ENCODE measurements at places on chromosomes 6 and 20. TPM values are rescaled to one million over a fixed set of nuclear protein-coding genes. Genes with fewer than 3 reads are reported as not detected.

- peak; percentile 64 for DNase-seq
Observed at GRCh38 chr20:4014031-4014474, 1.3 kb downstream of the RNF24 start.

DNA sequence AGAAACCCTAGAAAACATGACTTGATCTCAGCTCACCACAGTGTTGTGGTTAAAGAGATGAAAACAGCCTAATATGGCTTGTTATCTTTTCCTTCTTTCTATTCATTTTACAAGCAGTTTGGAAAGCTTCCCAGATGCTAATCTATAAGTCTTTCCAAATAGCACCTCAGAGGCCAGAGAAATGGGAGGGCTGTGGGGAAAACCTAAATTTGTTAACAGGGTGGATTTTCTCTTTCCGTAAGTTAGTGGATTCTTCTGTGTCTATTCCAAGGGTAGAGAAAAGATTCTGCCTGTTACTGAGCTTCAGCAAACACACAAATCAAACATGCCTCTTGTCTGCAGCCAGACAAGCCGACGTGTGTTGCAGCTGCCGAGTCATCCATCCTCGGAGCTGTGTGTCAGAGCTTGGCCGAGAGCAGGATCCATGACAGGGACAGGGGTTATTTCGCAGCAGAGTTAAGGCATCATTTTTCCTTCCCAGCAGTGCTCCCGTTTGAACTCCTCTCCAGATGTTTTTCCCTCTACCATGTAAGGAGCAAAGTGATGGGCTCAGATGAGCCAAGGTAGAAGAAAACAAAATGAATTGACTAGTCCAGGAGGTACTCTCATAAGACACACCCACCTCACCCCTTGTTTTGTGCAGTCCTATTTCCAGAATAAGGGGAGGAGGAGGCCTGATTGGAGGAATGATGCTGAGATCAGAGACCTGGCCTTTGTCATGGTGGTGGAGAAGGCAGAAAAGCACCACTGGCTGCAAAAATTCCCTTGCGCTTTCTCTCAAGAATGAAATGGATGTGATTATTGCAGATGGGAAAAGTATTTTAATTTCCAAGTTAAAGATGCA is 560.0 kb downstream of the C6orf118 start:
- DNase-seq = no peak

GRCh38 chr6:170388113-170388512 is 81.6 kb downstream of the FAM120B start:
- DNase-seq = no peak

DNA sequence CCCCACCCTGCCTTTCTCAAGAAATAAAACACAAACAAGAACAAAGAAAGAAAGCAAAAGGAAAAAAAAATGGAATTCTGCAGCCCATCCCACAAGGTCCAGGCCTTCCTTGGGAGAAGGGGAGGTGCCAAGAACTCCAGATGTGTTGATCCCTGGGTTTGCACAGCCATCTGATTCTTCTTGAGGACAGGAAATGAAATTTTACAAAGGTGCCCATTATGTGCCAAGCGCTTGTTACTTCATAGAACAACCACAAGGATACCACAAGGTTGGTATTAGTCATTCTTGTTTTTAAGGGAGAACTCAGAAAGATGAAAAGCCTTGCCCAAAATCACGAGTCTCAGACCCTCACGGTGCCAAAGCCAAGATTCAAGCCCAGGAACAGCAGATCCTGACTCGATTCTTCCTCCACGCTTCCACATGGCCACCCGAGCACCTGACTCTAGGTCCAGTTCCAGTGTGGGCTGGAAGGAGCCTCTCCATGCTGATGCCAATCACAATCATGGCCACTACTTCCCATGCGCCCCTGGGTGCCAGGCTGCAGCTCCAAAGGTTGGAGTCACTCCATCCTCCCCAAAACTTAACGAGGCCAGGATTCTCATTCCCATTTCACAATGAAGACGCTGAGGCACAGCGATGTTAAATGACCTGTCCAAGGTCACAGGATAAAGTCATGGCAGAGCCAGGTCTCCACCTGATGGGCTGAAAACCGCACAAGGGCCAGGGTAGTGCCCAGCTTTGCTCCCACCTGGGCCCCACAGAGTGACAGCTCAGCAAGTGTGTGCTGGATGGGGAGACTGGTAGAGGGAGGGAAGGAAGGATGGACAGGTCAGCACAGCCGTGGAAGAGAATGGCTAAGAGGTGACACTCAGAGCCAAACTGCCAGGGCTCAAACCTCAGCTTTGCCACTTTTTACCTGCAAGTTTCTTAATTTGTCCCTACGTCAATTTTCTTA is 66.7 kb upstream of the TOP1 start:
- DNase-seq = no peak

The PRICKLE4 gene
- total RNA-seq = 2.8 TPM

DNA sequence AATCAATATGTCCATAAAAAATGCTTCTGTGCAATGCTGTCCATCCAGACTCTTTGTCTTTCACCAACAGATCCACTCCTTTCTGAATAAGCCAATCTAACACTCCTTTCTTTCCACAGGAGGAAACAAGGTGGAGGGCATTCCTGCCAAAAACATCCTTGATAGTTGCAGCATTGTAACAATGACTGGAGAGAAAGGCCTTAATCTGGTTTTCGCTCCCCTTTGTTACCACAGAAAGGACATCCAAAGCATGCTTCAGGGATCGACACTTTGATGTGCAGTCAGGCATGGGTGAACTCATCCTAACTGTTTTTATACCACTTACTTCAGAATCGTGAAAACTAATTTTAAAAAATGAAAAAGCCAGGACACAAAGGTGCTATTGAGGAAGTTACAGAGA is 7.4 kb downstream of the IBTK start:
- no peak for DNase-seq

DNA sequence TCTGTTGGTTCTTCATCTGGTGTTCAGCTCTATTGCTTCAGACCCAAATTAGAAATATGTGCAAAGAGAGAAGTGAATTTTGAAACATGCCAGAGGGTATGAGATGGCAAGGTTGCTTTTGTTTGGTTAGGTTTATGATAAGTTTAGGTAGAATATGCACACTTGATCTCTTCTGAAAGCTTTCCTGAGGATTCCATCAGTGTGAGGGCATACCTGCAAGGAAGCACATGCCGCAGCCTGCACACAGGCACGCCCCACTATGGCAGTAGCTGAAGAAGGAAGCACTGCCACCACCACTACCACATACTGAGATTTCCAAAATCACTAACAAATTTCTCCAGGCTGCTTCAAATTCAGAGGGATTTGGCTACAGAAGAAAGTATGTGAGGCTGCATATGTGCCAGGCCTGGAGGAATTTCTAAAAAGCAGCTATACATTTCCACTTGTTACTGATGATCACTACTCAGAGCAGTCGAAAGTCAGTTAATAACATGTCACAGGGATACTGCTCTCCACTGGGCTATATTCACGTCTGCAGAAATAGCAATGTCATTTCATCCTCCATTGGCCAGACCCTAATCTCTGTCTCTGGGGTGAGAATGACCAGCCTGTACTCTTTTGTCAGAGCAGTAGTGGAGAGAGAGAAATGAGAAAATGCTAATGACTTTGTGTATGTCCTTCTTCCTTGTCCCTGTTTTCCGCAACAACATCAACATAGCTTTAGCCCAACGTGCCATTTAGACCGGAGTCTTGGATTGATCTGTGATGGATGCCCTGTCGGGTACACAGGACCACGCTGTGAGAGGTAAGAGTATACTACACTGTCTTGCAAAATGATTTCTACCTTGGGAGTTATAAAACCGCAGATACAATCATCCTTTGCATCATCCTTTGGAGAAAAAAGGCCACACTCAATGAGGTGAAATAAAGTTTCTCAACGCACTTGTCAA is 396.7 kb downstream of the LAMA2 start:
- DNase-seq = no peak

The LHFPL5 gene
- not detected for total RNA-seq

- DNase-seq = no peak
Observed at GRCh38 chr6:169782966-169783365, 31.5 kb downstream of the ERMARD start.

DNA sequence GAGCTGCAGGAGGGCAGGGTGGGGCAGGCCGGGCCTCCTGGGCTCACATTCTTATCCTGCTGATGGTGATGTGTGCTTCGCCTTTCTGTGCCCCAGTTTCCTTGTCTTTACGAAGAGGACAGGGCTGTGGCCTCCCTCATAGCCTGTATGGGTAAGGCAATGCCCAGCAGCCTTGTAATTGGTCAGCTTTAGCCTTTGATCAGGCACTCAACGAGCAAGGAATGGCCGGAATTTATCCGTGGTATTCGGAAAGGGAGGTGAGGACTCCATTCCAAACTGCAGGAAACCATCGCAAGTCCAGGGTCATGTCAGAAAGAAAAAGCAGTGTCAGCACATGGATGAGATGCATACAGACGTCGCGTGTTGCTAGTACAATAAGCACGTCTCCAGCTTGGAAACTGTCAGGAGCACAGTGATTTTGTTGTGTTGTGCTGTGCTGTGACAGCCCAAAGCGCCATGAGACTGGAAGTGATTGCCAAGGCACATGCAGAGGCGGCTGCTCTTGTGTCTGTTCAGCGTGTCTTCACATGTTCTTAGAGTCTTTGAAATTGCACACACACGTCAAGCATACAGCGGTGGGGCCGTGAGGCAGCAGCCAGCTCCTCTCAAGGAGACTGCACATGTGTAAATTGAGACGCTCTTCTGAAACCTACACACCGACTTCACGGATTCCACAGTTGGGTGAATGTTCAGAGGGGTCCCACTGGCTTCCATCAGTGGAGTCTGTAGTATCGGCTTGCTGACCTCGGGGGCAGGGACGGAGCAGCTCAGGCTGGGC is 6.2 kb downstream of the SS18L1 start:
- DNase-seq = peak; percentile 87

Measured in Caco-2 (cell line).